ENCODE measurements at places on chromosomes 3 and 15.

DNA sequence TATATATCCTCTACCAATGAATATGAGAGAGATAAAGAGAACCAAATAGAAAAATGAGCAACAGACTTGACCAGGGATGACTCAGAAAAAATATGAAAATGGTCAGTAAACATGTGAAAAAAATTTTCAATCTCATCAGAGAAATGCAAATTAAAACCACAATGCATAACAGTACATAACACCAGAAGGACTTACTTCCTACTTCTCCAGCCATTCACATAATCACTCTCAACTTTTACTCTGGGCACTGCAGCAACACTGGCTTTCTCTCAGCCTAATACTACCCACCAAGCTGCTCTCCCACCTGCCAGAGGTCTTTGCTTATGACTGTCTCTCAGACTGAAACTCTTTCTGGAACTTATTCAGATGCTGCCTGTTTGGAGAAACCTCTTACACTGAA, 49.4 kb downstream of the DPH6 start:
- DNase-seq = no peak

DNA sequence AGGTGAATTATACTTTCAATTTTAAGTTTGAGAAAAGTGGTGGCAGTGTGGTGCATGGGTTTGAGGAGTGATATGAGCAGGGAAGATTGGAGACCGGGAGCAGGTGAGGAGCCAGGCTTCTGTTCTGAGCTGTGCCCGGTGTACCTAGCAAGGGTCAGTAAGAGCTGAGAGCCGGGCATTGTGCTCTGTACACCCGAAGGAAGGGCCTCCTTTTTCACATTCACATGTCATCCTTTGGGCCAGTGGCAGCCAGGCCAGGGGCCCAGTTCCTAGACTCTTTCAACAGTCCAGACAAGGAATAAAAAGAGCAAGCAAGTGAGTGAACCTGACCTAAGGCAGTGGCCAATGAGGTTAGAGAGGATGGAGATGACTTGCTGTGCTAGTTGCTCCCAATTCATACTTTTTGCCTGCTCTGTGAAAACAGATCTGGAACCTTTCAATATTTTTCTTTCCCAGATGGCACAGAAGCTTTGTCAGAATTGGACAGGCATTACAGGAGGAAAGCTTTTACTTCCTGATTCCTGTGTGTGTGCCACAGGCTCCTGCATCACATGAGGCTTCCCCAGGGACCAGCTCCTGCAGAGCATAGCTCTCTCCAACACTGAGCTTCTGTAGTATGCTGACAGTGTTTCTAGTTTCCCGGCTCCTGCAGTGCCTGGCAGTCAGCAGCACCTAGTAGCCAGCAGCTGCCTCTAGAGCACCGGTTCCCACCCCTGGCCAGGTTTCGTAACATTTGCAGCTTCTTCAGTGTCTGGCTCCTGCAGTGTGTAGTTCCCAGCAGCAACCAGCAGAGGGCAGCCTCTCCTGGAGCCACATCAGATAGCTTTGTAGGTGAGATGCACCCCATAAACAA, 5.3 kb upstream of the TRA2B start:
- peak; percentile 65 for DNase-seq

- no peak for DNase-seq
These were observed 428.3 kb downstream of the GABRG3 start for GRCh38 chr15:27399241-27399640.

DNA sequence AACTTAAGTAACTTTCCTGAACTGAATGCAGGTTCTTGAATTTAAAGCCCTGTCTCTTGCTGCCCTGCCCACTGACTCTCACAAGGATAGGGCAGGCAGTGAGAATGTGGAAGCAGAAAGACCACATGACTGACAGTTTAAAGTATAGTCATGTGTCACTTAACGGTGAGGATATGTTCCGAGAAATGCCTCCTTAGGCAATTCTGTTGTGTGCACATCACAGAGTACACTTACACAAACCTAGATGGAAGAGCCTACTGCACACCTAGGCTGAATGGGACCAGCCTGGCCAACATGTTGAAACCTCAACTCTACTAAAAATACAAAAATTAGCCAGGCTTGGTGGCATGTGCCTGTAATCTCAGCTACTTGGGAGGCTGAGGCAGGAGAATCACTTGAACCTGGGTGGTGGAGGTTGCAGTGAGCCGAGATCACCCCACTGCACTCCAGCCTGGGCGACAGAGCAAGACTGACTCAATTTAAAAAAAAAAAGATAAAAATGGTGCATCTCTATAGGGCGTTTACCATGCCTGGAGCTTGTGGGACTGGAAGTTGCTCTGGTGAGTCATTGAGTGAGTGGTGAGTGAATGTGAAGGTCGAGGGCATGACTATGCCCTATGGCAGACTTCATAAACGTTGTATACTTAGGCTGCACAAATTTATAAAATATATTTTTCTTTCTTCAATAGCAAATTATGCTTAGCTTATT, 18.9 kb upstream of the COPG1 start:
- DNase-seq = peak; percentile 94

GRCh38 chr15:75061272-75061671, 37.9 kb downstream of the PPCDC start:
- DNase-seq = no peak

- DNase-seq = no peak
These were observed 79.0 kb downstream of the NR2F2 start for GRCh38 chr15:96409215-96410138.

DNA sequence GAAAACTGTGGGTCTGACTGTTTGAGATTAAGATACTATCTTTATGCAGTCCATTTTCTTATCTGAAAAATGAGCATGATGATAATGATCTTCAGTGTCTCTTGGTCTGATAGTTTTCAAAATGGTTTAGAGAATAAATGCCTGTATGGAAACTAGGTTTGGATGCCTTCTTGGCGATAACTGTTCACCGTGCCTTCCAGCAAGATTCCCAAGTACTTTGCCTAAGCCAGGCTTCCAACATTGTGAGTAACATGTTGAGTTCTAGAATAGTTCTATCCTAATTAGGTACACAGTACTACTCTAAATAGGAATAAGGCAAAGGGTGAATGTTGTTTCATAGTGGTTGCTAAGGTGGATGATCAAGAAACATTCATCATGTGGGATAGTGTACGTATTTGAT, 940.2 kb downstream of the MCTP2 start:
- no peak for DNase-seq

DNA sequence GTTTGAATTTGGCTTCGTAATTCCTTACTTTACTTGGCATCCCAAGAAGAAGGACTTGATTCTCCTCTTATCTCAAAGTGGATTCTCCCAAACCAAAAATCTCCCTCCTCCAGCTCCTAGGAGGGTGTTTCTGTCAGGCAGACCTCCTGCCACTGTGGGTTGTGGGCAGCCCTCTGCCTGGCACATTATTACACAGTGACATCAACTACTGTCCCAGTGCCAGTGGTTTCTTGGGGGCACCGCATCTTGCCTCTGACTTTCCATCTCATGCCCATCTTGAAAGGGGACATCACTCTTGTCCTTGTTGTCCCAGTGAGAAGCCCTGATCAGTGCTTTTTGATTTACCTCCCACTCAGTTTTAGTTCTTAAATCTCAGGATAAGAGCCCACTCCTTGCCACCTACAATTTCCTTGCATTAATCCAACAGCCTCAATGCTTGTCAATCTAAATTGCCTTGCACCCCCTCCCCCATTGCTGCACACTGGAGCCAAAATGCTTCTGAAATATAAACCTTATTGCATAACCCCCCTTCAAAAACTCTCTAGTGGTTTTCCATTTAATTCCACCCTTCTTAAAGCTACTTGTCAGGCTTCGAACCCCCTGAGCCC, 81.0 kb downstream of the TRAK1 start:
- no peak for DNase-seq

GRCh38 chr3:149871855-149872254, 58.8 kb downstream of the RNF13 start:
- no peak for DNase-seq

GRCh38 chr15:84402856-84403608, 167.5 kb downstream of the GOLGA6L4 start:
- no peak for DNase-seq

All from RKO (cell line).